ENCODE measurements at places on chromosomes 16 and 17.

DNA sequence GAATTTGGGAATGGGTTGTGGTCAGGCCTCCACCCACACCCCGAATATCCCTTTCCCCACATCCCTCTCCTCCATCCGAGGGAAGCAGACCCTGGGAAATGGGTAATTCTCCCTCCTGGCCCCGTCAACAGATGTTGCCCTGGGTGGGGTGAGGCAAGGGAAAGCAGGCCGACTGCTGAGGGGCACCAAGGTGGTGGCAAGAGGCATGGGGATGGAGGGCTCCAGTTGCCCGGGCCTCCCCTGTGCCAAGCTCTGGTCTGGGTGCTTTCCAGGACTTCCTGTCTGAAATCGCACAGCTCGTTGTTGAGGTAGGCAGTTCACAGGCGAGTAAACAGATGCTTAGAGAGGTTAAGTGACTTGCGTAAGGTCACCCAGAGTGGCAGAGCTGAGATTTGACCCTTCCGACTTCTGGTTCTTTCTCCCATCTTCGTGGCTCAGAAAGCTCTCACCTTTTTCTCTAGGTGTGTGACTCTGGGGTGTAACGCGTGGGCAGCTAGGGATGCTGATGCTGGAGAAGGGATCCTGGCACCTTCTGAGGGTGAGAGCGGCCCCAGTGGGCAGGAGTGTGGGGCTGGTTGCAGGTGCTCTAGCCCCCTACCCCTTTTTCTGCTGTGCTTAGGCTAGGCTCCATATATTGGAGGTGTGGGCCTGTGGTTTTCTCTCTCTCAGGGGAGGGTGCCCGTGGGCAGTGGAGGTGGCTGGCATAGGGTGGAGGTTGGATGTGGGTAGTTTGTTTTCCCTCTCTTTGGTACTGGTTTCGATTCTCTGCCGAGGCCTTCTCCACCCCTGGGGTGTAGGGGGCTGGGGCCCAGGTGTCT, 17.2 kb downstream of the RARA start:
- no peak for DNase-seq

DNA sequence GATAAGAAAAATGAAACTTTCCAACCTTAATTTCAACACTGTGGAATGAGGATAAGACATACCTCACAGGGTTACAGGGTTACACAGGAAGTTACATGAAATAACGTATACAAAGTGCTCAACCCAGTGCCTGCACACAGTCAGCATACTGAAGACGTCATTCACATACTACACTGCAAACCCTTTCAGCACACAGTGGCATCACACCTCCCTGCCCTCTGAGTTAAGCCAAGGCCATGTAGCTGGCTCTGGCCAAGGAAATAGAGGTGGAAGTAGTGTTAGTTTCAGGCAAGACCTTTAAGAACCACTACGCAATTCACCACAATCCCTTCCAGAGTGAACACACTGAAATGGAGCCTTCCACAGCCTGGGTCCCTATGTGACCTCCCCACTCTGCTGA, 46.6 kb upstream of the GSG1L start:
- DNase-seq = no peak

- DNase-seq = no peak
These were observed 74.4 kb downstream of the PCTP start for GRCh38 chr17:55825213-55825612.

- DNase-seq = no peak
These were observed 1.4 kb upstream of the CTCF start for GRCh38 chr16:67560827-67561342.

DNA sequence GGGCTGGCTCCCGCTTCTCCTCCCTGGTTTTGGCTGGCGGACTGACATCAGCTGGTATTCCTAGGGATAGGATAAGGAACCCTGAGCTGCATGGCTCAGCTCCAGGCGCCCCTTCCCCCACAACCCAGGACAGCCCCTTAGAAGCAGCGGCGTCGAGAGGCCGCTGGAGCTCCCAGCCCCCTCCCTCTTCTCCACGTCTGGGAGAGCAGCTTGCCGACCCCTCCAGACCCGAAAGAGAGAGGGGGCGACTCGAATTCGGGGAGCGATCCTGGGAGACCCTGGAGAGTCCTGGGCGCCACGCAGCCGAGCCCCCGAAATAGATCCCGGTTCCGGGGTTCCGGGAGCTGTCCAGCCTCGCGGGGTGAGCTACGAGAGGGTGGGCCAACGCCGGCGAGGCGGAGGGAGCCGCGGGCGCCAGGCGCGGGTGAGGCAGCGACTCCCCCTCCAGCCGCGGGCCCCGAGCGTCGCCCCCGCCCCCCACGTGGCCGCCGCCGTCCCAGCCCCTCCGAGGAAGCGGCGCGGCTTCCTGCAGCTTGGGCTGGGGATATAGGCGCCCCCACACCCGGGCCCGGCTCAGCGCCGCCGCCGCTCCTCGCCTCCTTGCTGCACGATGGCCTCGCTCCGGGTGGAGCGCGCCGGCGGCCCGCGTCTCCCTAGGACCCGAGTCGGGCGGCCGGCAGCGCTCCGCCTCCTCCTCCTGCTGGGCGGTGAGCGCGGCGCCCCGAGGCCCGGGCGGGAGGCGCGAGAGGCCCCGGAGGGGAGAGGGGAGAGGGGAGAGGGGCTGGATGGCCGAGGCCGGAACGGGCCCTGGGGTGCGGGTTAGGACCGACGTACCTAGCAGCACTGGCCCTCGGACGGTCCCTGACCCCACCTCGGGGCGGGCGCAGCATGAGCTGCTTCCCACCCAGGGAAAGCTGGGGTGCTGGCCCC, at the start of gene RAMP2:
TSS of gene RAMP2 (plus strand) at position 576 of the 930 bp plus-strand sequence. CDS start at position 611, 35 bp downstream.
- DNase-seq = no peak

GRCh38 chr17:79027274-79027924, 3.4 kb downstream of the C1QTNF1 start:
- DNase-seq = no peak

DNA sequence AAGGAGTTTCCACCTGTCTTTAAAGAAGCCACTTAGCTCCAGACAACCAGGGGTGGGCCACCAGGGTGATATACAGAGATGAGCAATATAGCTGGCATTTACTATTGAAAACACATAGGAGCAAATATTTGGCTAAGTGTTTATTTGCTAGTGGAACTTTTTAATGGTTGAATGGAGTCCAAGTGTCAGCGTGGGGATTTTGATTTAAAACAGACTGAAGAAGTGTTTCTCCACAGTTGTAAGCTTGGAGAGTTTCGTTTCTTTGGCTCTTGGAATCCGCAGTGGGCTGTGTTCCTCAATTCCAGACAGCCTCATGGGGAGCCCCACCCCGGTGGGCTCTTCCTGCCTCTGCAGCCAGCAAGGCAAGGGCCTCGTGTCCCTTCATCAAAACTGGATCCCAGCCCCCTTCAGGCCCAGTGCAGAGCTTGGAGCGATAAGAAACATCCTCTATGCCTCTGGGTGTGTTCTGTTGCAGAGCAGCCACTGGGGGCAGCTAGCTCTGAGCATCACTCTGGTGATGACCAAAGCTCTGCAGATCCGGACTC, 36.1 kb downstream of the NOG start:
- no peak for DNase-seq

GRCh38 chr16:81997738-81998137, 13.5 kb downstream of the SDR42E1 start:
- DNase-seq = peak; percentile 67

DNA sequence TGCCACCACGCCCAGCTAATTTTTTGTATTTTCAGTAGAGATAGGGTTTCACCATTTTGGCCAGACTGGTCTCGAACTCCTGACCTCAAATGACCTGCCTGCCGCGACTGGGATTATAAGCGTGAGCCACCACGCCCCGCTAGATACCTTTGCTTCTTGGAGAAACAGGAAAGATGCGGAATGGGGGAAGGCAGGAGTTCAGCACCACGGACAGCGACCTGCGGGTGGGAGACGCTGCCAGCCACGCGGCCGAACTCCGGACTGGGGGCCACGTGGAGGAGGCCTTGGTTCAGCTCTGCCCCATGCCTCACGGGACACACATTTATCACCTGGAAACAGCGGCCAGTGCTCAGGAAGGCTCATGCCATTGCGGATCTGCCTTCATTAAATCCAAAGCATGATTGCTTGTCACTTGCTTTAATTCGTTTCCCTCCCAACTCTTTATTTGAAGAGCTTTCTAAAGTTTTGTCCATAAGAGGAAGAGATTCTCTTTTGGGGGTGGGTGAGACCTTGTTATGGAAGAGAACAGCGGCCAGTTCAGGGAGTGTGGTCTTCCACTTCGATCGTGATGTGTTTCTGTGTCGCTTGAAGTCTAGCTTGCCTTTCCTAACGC, 219.9 kb downstream of the ENGASE start:
- no peak for DNase-seq

GRCh38 chr17:57315061-57316015, 59.0 kb downstream of the MSI2 start:
- no peak for DNase-seq

- no peak for DNase-seq
These were observed 40.5 kb downstream of the LCMT1 start for GRCh38 chr16:25151996-25152395.

DNA sequence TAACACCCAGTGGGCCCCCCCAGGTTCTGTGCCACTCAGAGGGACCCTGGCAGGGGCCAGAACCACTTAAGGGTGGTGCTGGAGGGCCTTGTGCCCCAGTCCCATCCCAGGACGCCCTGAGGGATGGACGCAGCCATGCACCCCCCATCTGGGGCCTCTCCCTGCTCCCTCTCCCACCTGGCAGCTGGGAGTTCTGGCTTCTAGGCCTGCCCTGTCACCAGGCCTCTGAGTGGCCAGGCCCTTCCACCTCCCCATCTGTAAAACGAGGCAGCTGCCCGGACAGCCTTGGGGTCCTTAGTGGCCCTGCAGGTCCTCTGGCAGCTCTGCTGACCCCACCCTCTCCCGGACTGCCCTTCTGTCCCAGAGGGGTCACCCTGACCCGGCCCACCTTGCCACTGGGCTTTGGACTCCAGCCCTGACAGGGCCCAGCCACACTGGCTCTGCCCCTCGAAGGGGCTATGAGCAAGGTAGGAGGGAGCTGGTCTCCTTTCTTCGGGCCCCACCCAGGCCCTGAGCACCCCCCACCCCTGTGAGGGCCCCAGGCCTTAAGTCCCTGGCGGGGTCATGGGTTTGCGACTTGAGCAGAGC, 12.3 kb downstream of the PAM16 start:
- DNase-seq = no peak

GRCh38 chr16:20681821-20682760, 15.4 kb downstream of the ACSM1 start:
- no peak for DNase-seq

- DNase-seq = no peak
These were observed 10.0 kb upstream of the NAGLU start for GRCh38 chr17:42526031-42526444.

DNA sequence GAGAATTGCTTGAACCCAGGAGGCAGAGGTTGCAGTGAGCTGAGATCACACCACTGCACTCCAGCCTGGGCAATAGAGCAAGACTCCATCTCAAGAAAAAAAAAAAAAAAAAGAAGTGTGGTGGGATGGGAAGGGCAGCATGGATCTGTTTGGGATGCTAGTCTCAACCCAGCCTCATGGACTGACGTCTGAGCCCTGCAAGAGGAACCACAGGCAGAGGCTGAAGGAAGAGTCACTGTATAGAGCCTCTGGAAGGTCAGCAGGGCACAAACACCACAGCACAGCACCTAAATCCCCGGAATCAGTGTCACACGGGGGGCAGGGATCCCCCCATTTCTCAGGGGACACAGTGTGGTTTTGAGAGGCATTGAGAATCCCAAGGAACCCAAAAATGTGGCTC, 10.9 kb upstream of the CXCL16 start:
- no peak for DNase-seq

DNA sequence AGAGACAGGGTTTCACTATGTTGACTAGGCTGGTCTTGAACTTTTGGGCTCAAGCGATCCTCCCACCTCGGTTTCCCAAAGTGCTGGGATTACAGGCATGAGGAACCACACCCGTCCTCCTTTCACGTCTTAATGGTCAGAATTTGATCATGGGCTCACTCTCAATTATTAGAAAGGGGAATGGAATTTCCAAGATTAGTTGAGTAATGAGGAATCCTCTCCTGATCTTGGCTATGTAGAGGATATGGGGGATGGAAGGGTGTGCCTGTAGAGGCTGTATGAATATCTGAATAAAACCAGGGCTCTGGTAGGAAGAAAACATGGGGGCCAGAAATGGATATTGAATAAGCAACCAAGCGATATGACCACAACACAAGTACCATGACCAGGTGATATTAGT, 25.9 kb upstream of the SMURF2 start:
- DNase-seq = no peak

GRCh38 chr17:39151943-39152818, 744 bp upstream of the PLXDC1 start:
- no peak for DNase-seq

DNA sequence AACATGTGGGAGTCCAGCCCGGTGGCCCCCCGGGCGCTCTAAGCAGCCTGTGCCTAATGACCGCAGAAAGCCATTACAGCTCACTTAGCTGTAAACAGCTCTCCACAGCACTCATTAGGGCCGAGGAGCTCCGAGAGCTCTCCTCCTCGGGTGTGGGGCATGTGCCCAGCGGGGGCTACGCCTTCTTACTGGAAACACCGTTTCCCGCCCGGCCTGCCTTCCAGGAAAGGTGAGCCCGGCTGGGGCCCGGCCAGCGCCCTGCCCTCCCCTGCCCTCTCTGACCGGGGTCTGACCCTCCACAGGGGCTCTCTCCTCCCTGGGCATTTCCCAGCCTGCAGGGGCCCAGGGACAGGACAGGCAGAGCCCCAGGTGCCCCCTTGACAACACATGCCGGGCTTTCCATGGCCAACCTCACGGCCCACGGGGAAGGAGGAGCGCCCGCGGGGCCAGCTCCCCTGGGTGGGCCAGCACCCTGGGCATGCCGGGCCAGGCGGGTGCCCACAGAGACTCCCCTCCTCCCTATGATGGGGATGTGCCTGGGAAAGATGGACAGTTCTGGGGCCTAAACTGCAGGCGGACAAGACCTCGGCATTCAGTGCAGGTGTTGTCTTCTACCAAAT, 72.6 kb downstream of the SDK2 start:
- no peak for DNase-seq

DNA sequence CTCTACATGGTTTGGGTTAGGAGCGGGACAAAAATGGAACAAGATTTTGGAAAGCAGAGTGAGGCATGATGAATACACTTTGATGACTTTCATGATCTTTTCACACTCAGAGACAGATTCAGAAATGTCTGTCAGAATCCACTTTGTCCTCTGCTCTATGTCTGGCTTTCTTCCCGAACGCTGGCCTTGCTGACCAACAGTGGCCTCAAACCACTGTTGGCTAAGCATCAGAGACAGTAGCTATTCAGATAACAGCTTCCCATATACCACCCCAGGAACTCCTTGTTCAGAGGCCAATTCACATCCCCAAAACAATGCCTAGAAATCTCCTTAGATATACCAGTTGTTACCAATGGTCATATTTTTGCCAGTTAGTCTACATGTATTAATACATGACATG, 40.9 kb downstream of the FBXL20 start:
- DNase-seq = no peak

All from skeletal muscle cell (primary cell).